D721Med (cell line): ENCODE measurements at places on chromosomes 12 and 14.

DNA sequence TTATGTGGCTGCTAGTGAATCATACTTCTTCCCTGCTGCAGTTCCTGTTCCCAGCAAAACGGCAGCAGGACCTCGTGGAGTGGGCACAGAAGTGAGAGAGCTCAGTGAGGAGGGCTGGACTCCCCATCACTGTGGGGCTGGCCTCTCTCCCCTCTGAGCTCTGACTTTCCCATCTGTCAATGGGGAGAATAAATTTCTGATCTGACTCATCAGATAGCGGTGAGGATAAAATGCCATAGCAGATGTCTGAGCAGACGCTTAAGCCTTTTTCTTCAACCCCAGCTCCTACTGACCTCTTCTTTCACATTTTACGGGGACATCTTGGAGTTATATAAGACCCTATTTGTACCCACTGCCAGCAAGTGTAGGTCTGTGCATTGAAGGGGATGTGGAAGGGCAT is 116.6 kb downstream of the CRACR2A start:
- DNase-seq: no peak

DNA sequence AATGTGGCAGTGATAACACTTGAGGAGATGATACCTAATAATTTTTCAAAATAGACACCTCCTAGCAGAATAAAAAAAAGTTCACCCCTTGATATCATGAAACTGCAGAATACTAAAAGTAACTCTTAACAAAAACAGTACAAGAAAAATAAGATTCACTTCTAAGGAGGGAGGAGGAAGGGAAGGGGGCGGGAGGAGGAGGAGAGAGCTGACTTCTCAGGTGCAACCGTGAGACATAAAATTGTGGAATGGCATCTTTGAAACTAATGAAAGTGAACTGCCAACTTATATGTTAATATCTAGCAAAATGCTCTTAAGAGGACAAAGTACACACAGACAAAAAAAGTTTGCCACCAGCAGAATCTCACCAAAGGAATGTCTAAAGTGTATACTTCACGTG is 115.8 kb downstream of the SCFD1 start:
- no peak for DNase-seq

DNA sequence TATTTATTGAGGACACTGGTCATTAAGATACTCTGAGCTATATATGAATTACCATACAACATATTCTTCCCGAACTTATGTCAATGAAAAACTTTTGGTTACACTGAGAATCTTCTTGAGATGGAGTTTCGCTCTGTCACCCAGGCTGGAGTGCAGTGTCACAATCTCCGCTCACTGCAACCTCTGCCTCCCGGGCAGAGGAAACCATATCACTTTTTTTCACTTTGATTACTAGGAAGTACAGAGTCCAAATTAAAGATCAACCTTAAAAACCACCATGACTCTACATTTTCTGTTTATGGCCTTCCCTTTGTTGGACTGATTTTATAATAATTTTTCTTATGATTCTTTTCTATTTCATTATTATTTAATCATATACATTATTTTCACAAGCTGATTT is 336.5 kb downstream of the FSCB start:
- no peak for DNase-seq

GRCh38 chr12:7219599-7220243 is 30.2 kb downstream of the PEX5 start:
- DNase-seq: no peak

GRCh38 chr12:80791863-80792262 is 75.2 kb downstream of the MYF5 start:
- DNase-seq: no peak

- no peak for DNase-seq
Observed at GRCh38 chr12:130130346-130130745, 31.9 kb upstream of the FZD10 start.

- no peak for DNase-seq
Observed at GRCh38 chr12:122148657-122149056, 25.4 kb downstream of the IL31 start.

DNA sequence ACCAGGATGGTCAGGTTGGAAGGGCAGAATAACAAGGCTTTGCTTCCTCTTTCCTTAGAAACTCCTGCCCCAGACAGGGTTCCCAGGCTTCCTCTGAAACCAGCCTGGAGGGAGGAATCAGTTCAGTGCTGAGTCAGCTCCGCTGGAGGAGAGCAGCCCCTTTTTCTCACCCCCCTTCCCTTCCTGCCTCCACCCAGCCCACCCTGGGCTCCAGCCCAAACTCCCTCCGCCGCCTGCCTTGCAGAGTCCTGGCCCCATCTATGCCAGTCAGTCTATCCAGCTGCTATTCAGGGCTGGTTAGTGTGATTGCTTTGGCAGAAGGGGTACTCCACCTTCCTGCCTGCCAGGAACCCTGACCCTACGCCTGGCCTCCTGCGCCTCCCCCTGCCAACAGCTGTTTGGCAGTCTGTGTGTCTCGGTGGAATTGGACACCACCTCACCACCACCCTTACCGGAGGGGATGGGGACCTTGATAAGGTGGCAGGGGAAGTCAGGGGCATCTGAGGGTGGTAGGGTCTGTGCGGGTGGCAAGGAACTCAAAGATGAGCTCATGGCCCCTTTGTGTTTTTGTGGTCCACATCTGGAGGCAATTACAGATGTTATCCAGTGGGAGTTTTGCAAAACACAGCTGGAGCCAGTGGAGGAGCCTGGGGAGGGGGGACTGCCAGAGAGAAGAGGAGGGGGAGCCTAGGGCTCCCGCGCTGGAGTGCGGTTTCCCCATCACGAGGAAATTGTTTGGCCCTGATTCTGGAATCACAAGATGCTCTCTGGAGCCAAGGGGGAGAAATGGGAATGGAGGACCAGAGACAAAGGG is 12.2 kb downstream of the MMP14 start:
- DNase-seq: no peak
